ENCODE measurements at places on chromosomes 3 and 15.

- no peak for DNase-seq
Measured at GRCh38 chr15:31027910-31028578, 36.6 kb upstream of the MTMR10 start.

GRCh38 chr3:37456270-37456708 lies 281.9 kb upstream of the LRRFIP2 start:
- DNase-seq, result no peak

GRCh38 chr3:39068556-39068955 lies 16.7 kb downstream of the WDR48 start:
- no peak for DNase-seq

GRCh38 chr15:77464129-77464865 lies 43.6 kb downstream of the HMG20A start:
- no peak for DNase-seq

GRCh38 chr3:15616053-15616452 lies 14.5 kb downstream of the BTD start:
- DNase-seq, result no peak

DNA sequence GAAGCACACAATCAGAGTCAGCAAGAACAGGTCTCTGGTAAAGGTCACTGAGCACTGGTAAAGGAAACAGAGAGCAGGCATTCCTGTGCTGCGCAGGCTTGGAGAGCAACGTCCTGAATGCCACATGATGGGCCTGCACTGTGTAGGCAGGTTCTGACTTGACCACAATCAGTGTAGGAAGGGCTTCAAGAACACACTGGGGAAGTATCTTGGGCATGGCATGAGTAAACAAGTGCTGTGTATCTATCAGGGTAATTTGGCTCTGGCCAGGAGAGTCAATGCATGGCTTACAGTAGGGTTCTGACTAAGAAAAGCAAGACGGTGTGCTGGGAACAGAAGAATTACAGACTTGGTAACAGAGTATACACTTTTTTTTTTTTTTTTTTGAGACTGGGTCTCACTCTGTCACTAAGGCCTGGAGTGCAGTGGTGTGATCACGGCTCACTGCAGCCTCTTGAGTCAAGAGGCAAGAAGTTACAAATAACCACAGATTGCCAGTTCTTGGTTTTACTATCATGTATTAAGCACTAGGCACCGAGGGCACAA lies 30.6 kb downstream of the TBC1D2B start:
- DNase-seq, result no peak

GRCh38 chr15:80267658-80268057 lies 15.6 kb upstream of the CTXND1 start:
- DNase-seq, result no peak

DNA sequence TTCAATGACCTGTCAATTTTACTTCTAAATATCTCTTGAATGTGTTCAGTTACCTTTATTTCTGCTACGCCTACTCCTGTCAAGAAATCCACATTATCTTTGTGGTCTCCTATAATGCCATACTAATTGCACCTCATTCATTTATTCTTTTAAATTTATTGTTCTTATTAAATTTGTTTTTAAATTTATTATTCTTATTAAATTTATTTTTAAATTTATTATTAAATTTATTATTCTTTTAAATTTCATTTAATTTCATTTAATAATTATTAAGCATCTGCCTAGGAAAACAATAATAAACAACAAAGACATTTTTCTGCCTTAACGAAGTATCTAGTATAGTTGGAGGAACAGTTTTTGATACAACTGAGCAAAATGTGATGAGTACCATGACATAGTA lies 211.7 kb downstream of the ZPLD1 start:
- DNase-seq, result no peak

- no peak for DNase-seq
Measured at GRCh38 chr3:26205475-26205874, 415.6 kb downstream of the OXSM start.

DNA sequence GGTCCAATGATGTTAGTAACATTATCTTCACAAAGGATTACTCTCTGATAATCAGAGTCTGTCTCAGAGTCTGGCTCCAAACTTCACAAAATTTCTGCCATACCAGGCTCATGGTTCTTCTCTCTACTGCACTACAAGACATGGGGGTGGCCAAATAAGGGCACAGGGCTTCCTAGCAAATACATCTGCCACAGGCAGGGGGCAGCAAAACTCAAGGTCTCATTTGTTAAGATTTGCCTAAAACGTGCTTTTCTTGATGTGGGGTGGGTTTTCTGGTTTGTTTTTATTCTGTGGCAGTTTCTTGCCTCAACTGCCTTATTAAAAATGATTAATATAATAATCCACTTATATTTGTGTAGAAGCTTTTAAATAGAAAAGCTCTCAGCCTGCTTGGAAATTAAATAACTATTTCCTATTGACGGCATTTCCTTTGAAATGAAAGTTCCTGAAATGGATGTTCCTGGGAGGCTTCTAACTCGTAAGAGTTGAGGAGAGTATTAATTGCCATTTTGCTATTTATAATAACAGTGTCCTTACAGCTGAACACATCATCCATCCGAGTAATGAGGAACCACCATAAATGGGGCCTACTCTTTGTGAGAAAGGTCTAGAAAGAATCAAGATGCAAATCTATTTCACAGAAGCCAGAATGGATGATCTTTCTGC lies 53.8 kb downstream of the SST start:
- no peak for DNase-seq

GRCh38 chr15:55555089-55555488 lies 33.1 kb downstream of the PYGO1 start:
- no peak for DNase-seq

GRCh38 chr3:133152056-133152455 lies 113.9 kb downstream of the TMEM108 start:
- no peak for DNase-seq

DNA sequence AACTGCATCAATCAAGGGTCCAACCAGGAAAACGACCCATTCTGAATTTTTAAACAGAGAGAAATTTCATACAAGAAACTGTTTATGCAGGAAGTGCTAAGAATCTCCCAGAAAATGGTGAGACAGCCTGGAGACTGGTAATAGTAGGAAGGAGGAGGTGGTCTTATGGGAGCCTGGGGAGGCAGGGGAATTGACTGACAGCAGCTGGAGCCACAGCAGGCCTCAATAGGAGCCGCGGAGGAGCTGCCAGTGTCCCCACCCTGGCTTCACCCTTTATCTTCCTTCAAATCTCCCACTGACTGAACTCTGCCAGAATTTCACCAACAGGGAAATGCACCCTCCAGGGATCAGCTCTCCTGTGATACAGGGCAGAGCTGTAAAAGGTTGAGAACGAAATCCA lies 7.5 kb upstream of the C3orf80 start:
- no peak for DNase-seq

- no peak for DNase-seq
Measured at GRCh38 chr3:48926425-48927392, 8.1 kb downstream of the ARIH2 start.

GRCh38 chr15:61621146-61621545 lies 392.0 kb upstream of the RORA start:
- no peak for DNase-seq

Measured in left forelimb (tissue), 1 donor.